Amniotic epithelial cell (primary cell): ENCODE measurements at places on chromosomes 7 and 10.

DNA sequence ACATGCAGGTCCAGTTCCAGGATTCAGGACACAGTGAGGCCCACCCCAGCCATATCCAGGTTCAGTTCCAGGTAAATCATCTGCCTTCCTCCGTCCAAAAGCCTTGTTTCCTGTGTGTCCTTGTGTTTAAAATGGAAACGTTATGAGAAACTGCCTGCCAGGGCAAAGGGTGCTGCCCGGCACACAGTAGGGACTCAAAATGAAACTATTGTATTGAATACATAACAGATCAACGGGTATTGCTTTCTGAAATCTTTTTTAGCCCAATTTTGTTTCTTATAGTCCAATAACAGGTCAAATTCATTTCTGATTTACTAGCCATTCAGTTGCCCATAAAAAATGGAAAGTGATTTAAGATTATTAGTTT is 115.5 kb downstream of the EGFR start:
- no peak for DNase-seq

DNA sequence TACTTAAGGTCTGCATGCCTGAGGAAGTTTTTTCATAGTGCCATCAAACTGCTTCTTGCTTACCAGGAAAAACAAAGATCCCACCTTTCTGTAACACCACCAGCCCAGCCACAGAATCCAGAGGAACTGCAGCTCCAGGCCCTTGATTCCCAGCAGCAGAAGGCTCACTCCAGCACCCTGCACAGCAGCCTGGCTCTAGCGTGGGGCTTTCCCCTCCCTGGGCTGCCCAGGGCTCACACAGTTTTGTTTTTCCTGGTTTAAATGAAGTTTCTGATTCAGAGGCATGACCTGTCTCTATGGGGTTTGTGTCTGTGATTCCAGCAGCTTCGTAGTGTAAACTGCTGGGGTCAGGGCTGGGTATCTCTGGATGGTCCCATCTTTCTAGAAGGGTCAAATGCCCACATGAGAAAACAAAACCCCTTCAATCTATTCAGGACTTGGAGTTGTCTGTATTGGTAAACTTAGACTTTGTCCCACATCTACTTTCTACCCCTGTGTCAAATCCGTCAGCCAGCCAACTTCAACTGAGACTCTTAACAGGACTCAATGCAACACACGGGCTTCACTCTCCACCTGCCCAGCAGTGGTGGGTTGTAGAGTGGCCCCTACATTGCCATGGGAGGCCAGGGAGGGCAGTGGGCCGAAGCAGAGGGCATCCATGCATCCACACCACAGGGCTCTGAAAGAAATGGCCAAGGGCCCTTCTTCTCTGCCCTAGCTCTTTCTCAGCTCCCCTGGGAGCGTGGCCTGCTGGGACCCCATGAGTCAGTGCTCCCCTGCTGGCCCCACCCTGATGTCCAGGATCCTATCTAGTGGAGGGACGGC is 73.6 kb downstream of the ATXN7L1 start:
- DNase-seq, result no peak

GRCh38 chr7:64893401-64893800 is 9.7 kb upstream of the ZNF273 start:
- no peak for DNase-seq

DNA sequence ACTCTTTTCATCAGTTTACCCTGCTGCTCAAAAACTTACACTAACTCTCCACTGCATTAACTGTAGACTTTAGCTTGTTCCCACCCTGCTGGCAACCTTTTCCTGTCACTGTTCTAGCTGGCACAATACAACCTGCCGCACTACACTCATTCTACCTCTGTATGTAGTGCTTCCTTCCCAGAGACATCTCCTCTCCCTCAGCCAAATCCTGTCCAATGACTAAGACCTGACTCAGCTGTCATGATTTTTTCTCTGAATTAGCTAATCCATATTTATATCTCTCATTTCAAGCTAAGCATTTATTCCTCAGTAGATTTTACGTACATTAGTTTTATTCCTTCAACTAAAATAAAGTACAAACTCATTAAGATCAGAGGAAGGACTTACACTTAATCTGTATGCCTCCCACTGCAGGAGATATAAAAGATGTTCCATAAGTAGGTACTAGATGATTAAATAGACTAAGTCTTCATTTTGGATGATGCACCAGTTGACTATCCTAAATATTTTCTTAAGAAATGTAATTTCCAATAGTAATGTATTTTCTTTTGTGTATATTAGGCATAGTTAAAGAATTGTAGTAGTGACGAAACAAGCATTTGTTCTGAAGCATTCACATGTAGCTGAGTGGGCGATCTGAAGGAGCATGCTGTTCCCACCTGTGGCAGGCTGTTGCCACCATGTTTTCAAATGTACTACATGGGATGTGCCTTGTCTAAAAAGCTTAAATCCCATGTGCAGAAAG is 189.1 kb downstream of the SKAP2 start:
- DNase-seq, result peak; percentile 64

DNA sequence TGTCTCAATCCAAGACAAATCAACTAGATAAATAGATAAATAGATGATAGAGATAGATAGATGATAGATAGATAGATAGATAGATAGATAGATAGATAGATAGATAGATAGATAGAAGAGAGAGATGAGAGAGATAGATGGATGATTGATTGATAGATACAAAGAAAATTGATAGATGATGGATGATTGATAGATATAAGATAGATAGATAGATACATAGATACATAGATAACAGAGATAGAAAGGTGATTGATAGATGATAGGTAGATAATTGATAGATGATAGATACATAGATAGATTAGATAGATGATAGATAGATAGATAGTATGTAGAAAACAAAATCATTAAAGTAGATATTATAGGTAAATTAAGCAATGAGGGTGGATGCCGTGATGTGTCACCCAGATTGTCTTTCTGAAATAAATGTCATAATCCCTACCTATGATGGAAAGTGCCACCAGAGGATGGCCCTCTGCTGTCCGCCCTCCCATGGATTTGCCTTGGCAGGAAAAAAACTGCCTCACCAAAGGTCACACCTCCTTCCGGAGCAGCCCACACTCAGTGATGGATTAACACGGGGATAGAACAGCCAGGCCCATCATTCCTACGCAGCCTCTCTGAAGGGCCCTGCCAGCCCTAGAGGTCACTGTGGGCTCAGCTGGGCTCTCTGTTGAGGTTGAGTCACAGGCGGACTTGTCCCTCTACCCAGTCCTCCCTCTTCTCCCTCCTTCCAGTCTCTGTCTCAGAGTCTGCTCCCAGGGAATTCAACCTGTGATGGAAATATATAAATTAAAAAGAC is 50.8 kb downstream of the KCNH2 start:
- DNase-seq, result no peak

DNA sequence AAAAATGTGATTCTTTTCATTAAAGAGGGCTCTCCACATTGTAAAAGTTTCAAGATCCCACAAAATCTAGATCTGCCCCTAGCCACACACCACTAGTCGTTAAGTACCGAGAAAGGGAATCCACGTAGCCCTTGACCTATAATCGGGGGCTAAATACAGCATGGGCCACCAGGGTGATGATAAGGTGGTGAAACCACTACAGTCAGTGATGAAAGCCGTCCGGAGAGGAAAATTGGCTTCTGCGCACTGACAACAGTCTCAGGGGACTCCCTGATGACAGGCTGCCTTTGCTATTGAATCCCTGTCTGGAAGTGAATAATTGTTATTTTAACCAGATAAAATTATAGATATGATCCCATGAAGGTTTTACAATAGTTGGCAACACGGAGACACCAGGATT is 4.6 kb downstream of the TECTB start:
- no peak for DNase-seq

DNA sequence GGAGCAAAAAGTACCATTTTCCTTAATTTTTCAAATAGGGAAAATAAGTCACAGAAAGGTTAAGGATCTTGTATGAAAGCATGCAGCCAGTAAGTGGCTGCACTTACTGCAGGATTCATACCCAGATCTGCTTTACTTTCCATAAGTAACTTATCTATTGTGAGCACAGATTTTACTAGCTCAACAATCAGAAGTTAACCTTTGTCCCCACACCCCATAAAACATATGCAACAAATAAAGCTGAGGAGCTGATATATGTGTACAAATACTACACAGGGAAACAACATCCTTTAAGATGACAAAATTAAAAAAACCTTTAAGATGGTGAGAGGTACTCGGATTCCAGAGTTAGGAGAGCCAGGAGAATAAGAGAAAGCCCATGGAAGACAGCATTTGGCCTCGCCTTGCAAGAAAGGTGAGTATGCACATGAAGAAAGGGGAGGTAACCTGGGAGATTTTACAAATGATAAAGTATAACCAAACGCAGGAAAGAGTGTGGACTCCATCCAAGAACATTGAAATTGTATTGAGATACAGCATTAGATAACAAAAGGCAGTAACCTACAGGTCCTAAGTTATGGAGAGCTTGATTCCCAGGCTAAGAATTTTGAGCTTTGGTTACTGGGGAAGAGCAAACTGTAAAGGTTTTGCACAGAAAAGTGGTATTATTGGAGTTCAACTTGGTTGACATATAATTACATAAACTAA is 87.1 kb downstream of the ITGB8 start:
- no peak for DNase-seq

- no peak for DNase-seq
These were observed 67.6 kb upstream of the GSDME start for GRCh38 chr7:24824896-24825295.

GRCh38 chr10:33653584-33654367 is 319.3 kb upstream of the NRP1 start:
- peak; percentile 53 for DNase-seq

GRCh38 chr10:98041352-98042043 is 11.1 kb upstream of the CRTAC1 start:
- peak; percentile 56 for DNase-seq

GRCh38 chr7:2203766-2204300 is 28.9 kb downstream of the MAD1L1 start:
- DNase-seq, result peak; percentile 43

GRCh38 chr10:48478980-48479811 is 125.7 kb downstream of the ARHGAP22 start:
- DNase-seq, result no peak

DNA sequence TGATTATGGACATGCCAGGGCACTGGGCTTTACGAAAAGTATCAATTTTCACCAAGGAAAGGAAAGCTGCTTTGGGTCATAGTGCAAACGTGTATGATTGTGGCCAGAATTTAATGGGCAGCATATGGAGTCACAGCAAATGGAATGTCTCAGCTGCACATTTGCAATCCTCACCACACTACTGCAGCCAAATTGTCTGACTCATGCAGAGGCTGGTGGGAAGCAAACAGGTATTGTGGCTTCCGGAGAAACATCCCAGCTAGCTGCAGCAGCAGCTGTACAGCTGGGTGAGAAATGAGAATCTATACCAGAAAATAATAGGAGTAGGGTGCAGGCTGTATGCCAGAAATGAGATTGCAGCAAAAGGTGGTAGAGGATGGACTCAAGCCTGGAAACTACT is 374.7 kb upstream of the VWC2 start:
- no peak for DNase-seq

- DNase-seq, result no peak
These were observed 90.3 kb downstream of the TMEM168 start for GRCh38 chr7:112699725-112700513.

DNA sequence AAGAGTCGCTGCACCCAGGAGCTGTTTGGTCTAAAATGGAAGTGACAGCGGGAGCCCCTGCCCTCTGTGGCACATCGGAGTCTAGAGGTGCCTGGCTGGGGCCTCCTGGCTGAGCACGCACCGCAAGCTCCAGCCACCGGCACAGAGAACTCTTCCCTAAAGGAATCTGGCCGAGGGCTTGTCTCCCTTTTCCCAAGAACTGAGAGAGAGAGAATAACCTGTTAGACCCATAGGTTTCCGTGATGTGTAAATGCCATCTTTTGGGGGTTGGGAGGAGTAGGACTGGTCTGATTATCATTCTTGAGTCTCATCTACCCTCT is 47.3 kb downstream of the PROSER2 start:
- no peak for DNase-seq

GRCh38 chr10:3872712-3873329 is 87.8 kb upstream of the KLF6 start:
- no peak for DNase-seq

- no peak for DNase-seq
These were observed 26.1 kb upstream of the RAB11FIP2 start for GRCh38 chr10:118072840-118073239.

DNA sequence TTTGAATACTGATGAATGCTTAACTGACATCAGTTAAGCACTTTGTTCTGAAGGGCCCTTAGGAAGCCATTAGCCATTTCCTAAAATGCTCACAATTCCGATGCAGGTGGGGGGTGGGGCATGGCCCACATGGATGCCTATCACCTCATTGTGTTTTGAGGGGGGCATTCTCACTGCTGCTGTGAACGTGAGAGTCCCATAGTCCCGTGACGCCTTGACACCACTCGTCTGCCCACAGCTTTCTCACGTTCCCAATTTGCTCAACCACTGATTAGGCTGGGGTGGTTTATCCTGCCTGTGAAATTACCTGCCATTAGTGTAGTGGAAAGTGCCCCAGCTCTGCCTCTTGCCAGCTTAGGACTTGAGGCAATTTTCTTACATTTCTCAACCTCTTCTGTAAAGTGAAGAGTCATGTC is 31.9 kb downstream of the DUSP5 start:
- DNase-seq, result no peak
